ENCODE measurements at places on chromosomes 7 and 10.

GRCh38 chr7:79308192-79308591, 145.3 kb downstream of the MAGI2 start:
- no peak for DNase-seq

GRCh38 chr10:105252911-105253310, 611.8 kb downstream of the SORCS3 start:
- DNase-seq, result no peak

DNA sequence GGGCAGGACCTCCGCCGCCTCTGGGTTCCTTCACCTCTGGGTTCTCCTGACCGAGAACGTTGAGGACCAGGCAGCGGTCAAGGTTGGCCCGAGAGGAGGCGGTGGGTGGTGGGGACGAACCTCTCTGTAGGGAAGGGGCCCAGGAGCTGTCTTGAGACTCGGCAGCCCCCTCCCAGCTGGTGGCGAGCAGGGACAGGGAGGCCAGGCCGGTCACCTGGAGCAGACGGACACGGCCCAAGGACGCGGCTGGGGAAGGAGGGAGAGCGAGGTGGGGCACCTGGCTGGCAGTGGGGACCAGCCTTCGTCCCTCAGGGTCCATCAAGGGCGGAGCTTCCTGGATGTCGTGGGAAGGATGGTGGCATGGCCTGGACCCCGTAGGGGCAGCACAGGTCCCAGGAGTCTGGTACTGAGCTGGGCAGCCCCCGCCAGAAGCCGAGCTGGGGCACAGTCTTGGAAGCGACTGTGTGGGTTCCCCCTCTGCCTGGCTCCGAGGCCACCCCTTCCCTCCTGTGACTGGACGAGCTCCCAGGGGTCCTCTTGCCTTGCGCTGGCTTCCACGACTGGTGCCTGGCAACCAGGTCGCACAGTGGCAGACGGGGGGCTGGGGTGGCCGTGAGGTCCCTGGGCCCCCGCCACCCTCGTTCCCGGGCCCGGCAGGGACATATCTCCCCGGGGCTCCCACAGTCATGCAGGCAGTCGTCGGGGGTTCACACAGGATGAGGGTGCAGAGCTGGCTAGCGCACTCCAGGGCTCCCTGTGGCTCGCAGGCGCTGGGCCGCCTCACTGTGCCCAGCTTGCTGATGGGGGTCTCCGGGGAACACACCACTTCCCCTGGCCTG, 89.9 kb downstream of the DNAJB6 start:
- DNase-seq, result no peak

- no peak for DNase-seq
Measured at GRCh38 chr7:64666663-64667050, 724 bp downstream of the ZNF107 start.

DNA sequence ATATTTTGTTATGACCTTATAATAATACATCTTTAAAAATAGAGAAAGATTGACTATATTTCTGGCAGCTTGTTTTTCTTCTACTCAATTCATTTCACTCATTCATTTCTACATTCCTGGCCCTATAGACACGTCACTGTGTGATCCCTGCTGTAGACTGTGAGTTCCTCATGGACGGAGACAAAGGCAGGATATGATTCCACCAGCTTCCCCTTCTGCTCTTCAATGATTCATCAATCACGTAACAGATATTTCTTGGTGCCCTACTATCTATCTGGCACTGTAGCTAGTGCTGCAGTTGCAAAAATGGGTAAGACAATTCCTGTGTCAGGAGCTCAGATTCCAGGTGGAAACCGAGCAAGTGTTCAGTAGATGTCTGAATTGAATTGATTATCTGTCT, 415.0 kb downstream of the SFMBT2 start:
- DNase-seq, result no peak

GRCh38 chr7:124171068-124171467, 138.2 kb upstream of the TMEM229A start:
- DNase-seq, result peak; percentile 42
